Lower leg skin (tissue), 4 donors: ENCODE measurements at places on chromosomes 5 and 9. TPM values are rescaled to one million over a fixed set of nuclear protein-coding genes. Genes with fewer than 3 reads are reported as not detected.

The CDH6 gene
- 0.61 TPM for total RNA-seq

The HRH2 gene
- total RNA-seq: 2.3 TPM

DNA sequence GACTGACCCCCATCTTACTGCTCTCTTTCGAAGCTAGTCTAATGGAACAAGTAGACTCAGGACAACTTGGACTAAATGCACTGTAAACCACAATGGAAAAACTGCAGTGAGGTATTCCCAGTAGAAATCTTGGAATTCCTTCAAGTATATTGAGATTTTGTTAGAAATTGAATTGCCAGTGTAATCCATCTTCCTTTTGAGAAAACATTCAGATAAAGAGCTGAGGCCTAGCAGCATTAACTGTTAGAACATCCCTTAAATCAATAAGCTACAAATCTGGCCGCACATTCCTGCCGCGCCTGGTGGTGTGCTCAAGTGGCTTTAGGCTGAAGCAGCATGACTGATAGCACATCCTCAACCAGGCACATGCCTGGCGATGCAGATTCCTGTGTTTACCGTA, 29.3 kb downstream of the PPIC start:
- DNase-seq: no peak

- DNase-seq: no peak
These were observed 151.1 kb upstream of the ERCC6L2 start for GRCh38 chr9:95724253-95724991.

DNA sequence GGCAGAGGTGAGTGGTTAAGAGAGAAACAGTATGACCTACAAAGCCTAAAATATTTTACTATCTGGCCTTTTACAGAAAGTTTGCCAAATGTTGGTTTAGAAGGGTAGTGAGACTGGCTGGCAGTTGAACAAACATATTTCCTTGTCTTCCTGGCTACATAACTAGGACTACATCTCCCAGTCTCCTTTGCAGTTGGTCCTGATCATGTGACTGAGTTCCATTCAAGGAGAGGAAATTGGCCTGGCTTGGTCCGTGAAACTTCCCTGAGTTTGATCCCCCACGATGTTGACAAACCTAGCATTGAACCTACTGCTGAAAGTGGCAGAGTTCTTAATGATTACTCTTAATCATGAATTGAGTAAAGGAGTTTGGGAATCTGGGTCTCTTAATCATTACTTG, 280.8 kb downstream of the SLIT3 start:
- no peak for DNase-seq

DNA sequence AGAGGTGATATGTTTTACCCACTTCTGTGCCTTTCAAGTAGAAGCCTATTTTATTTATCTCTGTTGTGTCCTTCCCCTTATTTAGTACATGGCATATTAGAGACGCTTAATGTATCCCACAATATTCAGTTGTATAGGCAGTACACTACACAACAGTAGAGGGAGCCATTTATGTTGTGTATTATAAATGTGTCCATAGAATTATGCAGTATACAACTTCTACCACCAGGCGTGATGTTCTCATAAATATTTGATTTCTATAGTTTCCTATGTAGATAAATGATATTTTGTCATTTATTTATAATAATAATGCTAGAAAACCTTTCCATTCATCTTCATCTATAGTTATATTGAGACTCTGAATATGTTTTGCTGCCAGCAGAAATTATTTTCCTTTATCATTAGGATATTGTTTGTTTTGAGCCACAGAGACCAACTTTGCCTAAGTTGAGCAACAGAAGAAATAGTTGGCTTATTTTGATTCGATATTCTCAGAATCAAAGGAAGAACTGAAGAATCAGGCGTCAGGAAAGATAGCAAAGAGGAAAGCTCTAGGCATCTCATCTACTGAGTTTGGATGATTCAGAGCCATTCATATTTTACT, 81.7 kb downstream of the ADAMTS19 start:
- DNase-seq: no peak
